DND-41 (cell line): ENCODE measurements at places on chromosomes 4 and X.

DNA sequence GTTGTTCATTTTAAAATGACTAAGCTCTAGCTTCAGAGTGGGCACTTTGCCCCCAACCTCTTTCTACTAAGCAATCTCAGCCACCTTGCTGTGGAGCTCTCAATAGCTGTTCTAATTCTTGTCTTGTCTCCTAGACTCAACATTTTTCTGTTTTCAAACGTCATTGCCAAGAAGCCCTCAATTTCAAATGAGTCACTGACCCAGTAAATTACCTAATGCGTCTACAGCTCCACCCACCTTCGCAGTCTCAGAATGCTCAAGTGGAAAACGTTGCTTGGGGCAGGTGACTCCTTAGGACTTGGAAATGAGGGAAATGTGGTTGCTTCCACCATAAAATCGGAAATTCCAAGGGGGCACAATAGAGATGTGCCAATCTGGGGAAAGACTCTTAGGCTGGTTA, 59.0 kb downstream of the ING2 start:
- DNase-seq = no peak

DNA sequence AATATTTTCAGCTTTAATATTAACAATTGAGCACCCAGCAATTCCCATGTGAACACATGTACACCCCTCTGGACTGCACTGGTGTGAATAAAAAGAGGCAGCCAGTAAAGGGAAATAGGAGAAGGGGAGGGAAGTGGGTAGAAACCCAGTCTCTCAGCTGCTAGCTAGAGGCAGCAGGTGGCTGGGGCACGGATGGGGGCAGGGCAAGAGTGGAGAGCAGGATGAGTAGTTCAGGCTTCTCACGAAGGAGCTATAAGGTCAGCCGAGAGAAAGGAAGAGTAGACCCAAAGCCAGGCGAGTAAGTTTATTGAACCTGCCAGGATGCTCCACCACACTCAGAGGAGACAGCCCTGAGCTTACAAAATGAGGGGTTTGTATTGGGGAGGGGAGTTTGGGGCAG, 184.8 kb upstream of the MTMR8 start:
- peak; percentile 90 for DNase-seq

DNA sequence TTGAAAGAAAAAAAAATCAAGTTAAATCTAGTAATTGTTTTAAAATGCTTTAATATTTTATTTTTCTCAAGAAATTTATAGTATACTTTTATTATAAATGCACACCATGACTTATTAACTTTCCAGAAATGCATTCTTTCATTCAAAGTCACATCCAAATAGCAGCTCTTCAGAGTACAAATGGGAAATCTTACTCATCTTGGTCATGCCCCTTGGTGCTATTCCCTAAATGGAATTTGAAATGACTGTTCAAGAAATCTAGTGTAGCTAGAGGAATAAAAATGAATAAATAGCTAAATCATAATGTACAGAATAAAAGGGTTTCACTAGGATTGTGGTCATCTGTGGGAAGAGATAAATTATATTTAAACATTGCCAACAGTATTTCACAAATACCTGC, 1139.7 kb downstream of the PCDH18 start:
- no peak for DNase-seq

DNA sequence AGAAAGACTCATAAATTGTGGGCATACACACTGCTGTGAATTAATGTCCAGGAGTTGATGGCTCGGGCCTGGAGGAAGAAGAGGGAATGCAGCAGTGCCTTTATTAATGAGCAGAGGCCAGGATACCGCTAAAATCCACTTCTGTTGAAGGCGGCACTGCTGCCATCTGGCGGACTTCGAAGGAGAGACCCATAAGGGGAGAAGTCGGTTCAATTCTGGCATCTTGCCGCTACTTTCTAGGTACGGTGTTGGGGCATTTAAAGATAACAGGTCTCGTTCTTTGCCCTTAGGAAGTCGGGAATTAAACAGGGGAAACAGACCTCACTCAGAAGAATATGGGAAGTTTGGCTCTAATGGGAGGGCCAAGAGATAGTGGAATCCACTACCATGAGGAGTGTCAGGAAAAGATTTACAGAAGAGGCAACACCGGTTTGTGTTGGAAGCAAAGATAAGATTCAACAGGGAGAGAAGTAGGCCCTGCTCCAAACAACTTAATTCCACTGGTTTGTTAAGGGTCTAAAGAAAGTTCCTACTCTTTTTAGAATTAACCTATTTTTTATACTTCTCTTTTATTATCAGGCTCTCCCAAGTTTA, 133.6 kb upstream of the GIMD1 start:
- DNase-seq = no peak

DNA sequence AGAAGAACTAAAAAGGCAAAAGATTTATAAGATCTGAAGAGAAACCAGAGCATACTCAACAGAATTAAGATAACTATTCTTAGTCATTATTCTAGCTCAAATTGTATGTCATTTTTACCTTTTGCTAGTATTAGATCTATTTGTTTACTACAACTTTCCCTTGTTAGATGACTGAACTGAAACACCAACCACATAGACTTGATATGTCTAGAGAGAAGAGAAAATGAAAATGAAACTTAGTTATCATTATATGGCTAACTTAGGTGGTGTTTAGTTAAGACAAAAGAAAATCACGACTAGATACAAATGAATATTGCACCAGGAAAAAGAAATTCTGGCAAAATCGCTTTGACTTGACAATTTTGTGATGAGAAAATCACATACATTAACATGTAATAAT, 690.8 kb downstream of the PCDH18 start:
- no peak for DNase-seq

- DNase-seq = no peak
Measured at GRCh38 chr4:17854036-17854435, 43.3 kb downstream of the NCAPG start.

- no peak for DNase-seq
Measured at GRCh38 chr4:3212391-3213105, 36.4 kb upstream of the MSANTD1 start.
